ENCODE measurements at places on chromosomes 11 and 22. TPM values are rescaled to one million over a fixed set of nuclear protein-coding genes. Genes with fewer than 3 reads are reported as not detected.

TLCD5 gene
- 6.3 TPM for total RNA-seq

GRCh38 chr11:107625685-107625989, 34.7 kb downstream of the ELMOD1 start:
- no peak for DNase-seq

DNA sequence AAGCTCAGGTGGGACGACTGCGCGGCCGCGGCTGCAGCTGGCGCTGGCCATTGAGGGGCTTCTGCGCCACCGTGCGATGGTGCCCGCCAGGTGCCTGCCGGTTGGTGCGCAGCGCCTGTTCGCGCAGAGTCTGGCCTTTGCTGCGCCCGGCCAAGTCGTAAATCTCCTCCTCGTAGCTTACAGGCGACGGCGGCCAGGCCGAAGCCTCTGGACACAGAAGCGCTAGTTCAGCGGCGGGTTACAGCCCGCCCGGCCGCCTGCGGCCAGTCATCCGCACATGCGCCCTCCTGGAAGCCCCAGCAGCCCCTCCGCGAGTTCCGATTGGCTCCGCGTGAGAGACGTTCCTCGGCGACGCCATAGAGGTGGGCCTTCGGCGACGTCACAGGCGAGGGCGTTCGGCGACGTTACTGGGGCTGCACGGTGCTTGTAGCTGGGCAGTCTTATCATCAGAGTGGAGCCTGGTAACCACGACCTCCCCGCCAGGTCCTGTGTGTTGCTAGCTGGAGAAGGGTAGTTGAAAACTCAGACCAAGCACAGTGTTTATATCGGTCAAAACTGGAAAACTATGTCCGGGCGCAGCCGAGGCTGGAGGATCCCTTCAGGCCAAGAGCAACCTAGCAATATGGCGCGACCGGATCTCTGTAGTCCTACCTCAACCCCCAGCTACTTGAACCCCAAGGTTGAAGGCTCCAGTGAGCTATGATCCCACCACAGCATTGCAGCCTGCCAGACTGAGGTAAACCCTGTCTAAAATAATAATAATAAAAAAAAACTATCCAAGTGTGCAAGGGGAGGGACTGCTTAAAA, 265.7 kb downstream of the OR4C45 start:
- no peak for DNase-seq

GRCh38 chr22:38935023-38935422, 22.4 kb upstream of the APOBEC3A start:
- no peak for DNase-seq

DNA sequence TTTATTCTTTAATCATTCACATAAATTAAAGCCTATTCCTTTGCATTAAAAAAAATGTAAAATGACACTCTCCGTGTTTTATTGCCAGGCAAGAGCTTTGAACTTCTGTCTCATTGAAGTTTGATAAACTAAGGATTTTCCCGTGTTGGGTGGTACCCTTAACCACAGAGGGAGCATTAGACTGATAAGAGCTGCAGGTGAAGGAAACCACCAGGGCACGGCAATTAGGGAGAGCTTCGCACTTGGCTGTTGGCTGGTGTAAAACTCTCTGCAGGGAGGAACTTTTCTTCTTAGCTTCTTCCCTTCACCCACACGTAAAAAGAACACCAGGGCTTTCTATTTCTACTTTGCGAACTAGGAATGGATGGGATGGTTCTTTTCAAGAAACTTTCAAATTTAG, 47.0 kb downstream of the CSTPP1 start:
- no peak for DNase-seq

GRCh38 chr11:26778000-26778757, 56.3 kb upstream of the SLC5A12 start:
- DNase-seq, result no peak
